B cell (primary cell): ENCODE measurements at places on chromosomes 5 and 9. TPM values are rescaled to one million over a fixed set of nuclear protein-coding genes. Genes with fewer than 3 reads are reported as not detected.

DNA sequence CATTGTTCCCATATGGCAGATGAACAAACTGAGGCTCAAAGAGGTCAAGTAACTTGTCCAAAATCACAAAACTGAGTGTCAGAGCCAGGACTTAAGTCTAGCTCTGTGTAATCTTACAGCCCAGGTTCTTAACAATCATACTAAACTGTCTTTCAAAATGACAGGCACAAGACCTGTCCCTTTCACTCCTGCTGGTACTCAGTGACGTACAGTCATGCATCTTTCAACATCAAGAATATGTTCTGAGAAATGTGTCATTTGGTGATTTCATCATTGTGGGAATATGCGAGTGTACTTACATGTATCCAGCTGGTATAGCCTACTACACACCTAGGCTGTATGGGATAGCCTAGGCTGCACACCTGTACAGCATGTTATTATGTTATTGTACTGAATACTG lies 646.8 kb upstream of the WWC1 start:
- DNase-seq, result no peak
- H3K27me3 ChIP-seq, result no peaks in the 10 kb centered on the region
- no peak overlapping the region for H3K4me3 ChIP-seq
- H3K4me1 ChIP-seq, result no peaks in the 10 kb centered on the region

DNA sequence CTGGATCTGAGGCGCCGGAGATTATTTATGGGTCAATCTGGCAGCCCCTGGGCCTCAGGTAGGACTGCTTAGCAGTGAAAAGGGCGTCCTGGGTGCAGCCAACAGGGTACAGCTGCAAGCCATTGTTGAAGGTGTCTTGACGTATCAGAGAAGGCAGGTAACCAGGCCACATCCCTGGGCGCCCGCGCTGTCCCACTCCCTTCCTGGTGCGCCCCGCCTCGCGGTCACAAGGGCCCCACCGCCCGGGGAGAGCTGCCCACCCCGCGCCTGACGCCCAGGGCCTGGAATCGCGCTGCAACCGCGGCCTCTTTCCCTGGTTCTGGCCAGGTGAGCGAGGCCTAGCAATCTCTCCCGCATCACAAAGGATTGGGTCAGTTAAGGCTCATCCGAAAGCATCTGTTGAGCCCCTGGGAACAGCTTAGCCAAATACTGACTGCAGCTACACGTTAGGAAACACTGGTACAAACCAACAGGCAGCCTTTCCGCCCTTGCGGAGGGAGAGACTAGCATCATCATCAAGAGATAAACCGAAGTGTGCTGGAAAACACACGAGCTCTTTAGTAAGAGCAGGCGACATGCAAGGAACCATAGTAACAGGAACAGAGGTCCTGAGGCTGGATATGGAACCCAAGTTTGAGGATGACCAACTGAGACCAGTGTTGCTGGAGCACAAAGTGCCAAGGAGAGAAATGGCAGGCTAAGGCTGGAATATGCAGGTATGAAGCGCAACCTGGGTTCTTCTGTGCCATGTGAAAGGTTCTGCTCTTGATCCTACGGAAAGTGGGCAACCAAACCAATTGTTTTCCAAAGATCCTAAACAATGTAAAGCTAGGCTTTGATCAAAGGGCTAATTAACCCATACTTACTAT lies 3.6 kb downstream of the RPS23 start:
- H3K4me1 ChIP-seq, result peaks cover 34% of the 10 kb centered on the region
- no peak overlapping the region for H3K4me3 ChIP-seq
- H3K36me3 ChIP-seq, result peaks cover 29% of the 10 kb centered on the region
- no peaks in the 10 kb centered on the region for H3K27me3 ChIP-seq
- DNase-seq, result peak; percentile 19
- H3K27ac ChIP-seq, result peak overlapping the region; percentile 90

Gene NOXA1
- 5.7 and 8.4 TPM in 2 replicates for total RNA-seq

- H3K4me3 ChIP-seq, result no peak overlapping the region
- H3K27ac ChIP-seq, result no peak overlapping the region
- peaks cover 35% of the 10 kb centered on the region for H3K36me3 ChIP-seq
- H3K27me3 ChIP-seq, result no peaks in the 10 kb centered on the region
- no peaks in the 10 kb centered on the region for H3K4me1 ChIP-seq
Observed at GRCh38 chr5:146461319-146461718, 14.2 kb downstream of the TCERG1 start.

- DNase-seq, result no peak
- no peaks in the 10 kb centered on the region for H3K27me3 ChIP-seq
- no peak overlapping the region for H3K4me3 ChIP-seq
Observed at GRCh38 chr5:177963966-177964365, 32.1 kb downstream of the PROP1 start.

DNA sequence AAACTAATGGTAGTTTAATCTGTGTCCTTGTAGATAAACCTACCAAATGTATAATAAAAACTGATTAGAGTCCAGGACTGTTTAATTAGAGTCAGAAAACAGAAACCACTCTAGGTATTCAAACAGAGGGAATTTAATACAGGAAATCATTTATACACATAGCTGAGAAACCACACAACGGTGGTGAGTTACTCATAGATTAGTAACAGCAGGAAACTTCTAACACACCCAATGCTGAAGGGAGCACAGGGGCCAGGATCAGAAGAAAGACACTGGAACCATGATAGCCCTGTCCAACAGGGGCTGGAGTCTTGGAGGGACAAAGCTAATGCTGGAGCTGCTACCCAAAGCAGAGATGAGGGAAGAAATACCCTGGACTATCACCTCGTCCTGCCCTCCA lies 321.0 kb downstream of the ACTL7B start:
- no peak overlapping the region for H3K27ac ChIP-seq
- no peaks in the 10 kb centered on the region for H3K27me3 ChIP-seq
- no peaks in the 10 kb centered on the region for H3K36me3 ChIP-seq
- H3K4me1 ChIP-seq, result no peaks in the 10 kb centered on the region

Gene SLC6A7
- not detected in 2 replicates for total RNA-seq

Gene LCN2
- total RNA-seq, result not detected in 2 replicates

- H3K4me3 ChIP-seq, result no peak overlapping the region
- peak overlapping the region; percentile 49 for H3K27ac ChIP-seq
- no peak for DNase-seq
- H3K27me3 ChIP-seq, result no peaks in the 10 kb centered on the region
- peaks cover 3% of the 10 kb centered on the region for H3K36me3 ChIP-seq
Observed at GRCh38 chr9:112861638-112862555, 28.8 kb downstream of the SLC46A2 start.

DNA sequence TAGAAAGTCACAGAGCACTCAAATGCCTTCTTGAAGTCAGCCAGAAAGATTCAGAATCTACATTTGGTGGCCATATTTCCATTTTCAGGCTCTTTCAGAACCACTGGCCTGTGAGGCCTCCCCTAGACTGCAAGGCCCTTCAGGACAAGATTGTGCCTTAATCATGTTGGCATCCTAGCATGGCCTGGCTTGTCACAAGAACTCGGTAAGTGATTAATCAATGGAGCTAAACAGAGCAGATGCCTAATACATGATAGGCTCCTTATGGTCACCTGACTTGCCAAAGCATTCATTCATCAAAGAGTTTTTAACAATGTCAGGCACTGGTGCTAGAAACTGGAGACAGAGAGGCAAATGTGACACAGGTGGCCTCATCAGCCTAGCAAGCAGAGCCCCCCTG lies 70.3 kb downstream of the PGM5 start:
- H3K27me3 ChIP-seq, result no peaks in the 10 kb centered on the region
- no peaks in the 10 kb centered on the region for H3K4me1 ChIP-seq
- no peaks in the 10 kb centered on the region for H3K36me3 ChIP-seq
- H3K27ac ChIP-seq, result no peak overlapping the region

Gene NADK2
- total RNA-seq, result 16.0 and 18.6 TPM in 2 replicates

GRCh38 chr9:15469406-15469805 lies 41.4 kb downstream of the PSIP1 start:
- DNase-seq, result no peak
- no peaks in the 10 kb centered on the region for H3K27me3 ChIP-seq
- peaks cover 17% of the 10 kb centered on the region for H3K36me3 ChIP-seq
- H3K4me1 ChIP-seq, result no peaks in the 10 kb centered on the region

- no peaks in the 10 kb centered on the region for H3K4me1 ChIP-seq
- no peak for DNase-seq
Observed at GRCh38 chr9:119500072-119500771, 131.0 kb upstream of the BRINP1 start.

DNA sequence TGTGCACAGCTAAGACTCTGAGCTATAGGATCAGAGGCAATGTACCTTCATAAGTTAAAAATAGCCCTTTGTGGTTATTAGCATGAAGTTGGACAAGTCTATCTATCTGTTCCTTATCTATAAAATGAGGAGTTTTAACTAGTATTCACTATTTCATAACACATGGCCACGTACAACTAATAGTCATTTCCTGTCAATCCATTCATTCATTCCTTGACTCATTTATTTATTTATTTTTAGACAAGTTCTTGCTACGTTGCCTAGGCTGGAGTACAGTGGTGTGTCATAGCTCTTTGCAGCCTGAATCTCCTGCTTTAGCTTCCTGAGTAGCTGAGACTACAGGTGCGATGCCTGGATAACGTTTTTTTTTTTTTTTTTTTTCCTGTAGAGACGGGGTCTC lies 92.1 kb downstream of the NR3C1 start:
- DNase-seq, result no peak
- peaks cover 3% of the 10 kb centered on the region for H3K36me3 ChIP-seq
- H3K27me3 ChIP-seq, result no peaks in the 10 kb centered on the region
- H3K4me3 ChIP-seq, result no peak overlapping the region

- H3K36me3 ChIP-seq, result no peaks in the 10 kb centered on the region
- no peak for DNase-seq
- H3K27me3 ChIP-seq, result no peaks in the 10 kb centered on the region
- no peaks in the 10 kb centered on the region for H3K4me1 ChIP-seq
Observed at GRCh38 chr9:116767219-116767618, 80.1 kb downstream of the TRIM32 start.

- no peaks in the 10 kb centered on the region for H3K4me1 ChIP-seq
- no peaks in the 10 kb centered on the region for H3K27me3 ChIP-seq
- no peak overlapping the region for H3K4me3 ChIP-seq
- no peak overlapping the region for H3K27ac ChIP-seq
- H3K36me3 ChIP-seq, result no peaks in the 10 kb centered on the region
Observed at GRCh38 chr9:81363916-81364480, 325.3 kb downstream of the TLE1 start.

DNA sequence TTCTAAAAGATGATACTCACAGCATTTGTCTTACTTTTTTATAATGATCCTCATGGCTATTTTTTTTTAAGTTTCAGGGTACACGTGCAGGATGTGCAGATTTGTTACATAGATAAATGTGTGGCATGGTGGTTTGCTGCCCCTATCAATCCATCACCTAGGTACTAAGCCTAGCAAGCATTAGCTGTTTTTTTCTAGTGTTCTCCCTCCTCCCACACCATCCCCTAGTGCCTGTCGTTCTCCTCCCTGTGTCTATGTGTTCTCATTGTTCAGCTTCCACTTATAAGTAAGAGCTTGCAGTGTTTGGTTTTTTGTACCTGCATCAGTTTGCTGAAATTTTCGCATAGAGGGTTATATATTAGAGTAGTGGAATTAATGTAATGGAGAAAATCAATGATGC lies 189.1 kb upstream of the CDH12 start:
- DNase-seq, result no peak
- H3K4me1 ChIP-seq, result no peaks in the 10 kb centered on the region
- H3K27ac ChIP-seq, result no peak overlapping the region
- no peaks in the 10 kb centered on the region for H3K36me3 ChIP-seq

Gene SIGMAR1
- total RNA-seq, result 21.4 and 23.0 TPM in 2 replicates

Gene HTR1A
- total RNA-seq, result not detected in 2 replicates

GRCh38 chr5:177071666-177072385 lies 14.9 kb upstream of the FGFR4 start:
- no peak overlapping the region for H3K4me3 ChIP-seq
- DNase-seq, result peak; percentile 90
- no peaks in the 10 kb centered on the region for H3K27me3 ChIP-seq
- H3K4me1 ChIP-seq, result peaks cover 33% of the 10 kb centered on the region

GRCh38 chr5:170126626-170127025 lies 20.9 kb downstream of the FOXI1 start:
- no peak for DNase-seq
- no peak overlapping the region for H3K4me3 ChIP-seq
- H3K27ac ChIP-seq, result no peak overlapping the region
- H3K27me3 ChIP-seq, result no peaks in the 10 kb centered on the region
- H3K36me3 ChIP-seq, result no peaks in the 10 kb centered on the region

- no peaks in the 10 kb centered on the region for H3K27me3 ChIP-seq
- DNase-seq, result no peak
- H3K36me3 ChIP-seq, result no peaks in the 10 kb centered on the region
- H3K27ac ChIP-seq, result no peak overlapping the region
Observed at GRCh38 chr5:44048276-44048984, 340.8 kb downstream of the FGF10 start.

Gene CDH9
- not detected in 2 replicates for total RNA-seq

- H3K27me3 ChIP-seq, result no peaks in the 10 kb centered on the region
- H3K36me3 ChIP-seq, result peaks cover 80% of the 10 kb centered on the region
- no peaks in the 10 kb centered on the region for H3K4me1 ChIP-seq
Observed at GRCh38 chr5:179890751-179891682, 16.7 kb downstream of the TBC1D9B start.

GRCh38 chr9:105255421-105255820 lies 11.0 kb downstream of the SLC44A1 start:
- H3K36me3 ChIP-seq, result no peaks in the 10 kb centered on the region
- H3K27ac ChIP-seq, result no peak overlapping the region
- peaks cover 20% of the 10 kb centered on the region for H3K4me1 ChIP-seq
- DNase-seq, result no peak
- H3K27me3 ChIP-seq, result no peaks in the 10 kb centered on the region
- no peak overlapping the region for H3K4me3 ChIP-seq

- no peaks in the 10 kb centered on the region for H3K36me3 ChIP-seq
- DNase-seq, result no peak
- H3K27me3 ChIP-seq, result no peaks in the 10 kb centered on the region
- no peak overlapping the region for H3K27ac ChIP-seq
- H3K4me1 ChIP-seq, result peaks cover 25% of the 10 kb centered on the region
Observed at GRCh38 chr9:91102269-91102668, 259.4 kb downstream of the AUH start.

DNA sequence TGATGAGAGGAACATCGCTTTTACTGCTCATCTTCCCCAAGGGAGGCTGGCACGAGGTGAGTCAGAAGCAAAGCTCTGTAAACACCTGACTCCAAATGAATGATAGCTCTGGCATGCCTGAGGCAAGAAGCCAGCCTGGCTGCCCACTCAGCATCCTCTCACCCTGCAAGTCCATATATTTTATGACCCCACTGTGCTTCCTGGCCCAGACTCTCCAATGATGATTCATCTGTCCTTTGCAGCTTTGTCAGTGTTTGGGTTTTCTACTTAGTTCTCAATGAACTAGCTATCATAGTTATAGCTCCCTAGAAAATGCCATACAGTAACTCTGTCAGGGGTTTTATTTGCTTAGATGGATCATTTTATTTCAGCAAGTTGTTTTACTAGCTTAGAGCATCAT lies 52.1 kb upstream of the FSTL4 start:
- no peak overlapping the region for H3K4me3 ChIP-seq
- H3K4me1 ChIP-seq, result no peaks in the 10 kb centered on the region
- no peaks in the 10 kb centered on the region for H3K36me3 ChIP-seq
- H3K27me3 ChIP-seq, result no peaks in the 10 kb centered on the region
- no peak overlapping the region for H3K27ac ChIP-seq
- no peak for DNase-seq

- DNase-seq, result no peak
- no peak overlapping the region for H3K27ac ChIP-seq
- no peaks in the 10 kb centered on the region for H3K36me3 ChIP-seq
- no peaks in the 10 kb centered on the region for H3K27me3 ChIP-seq
Observed at GRCh38 chr5:172497591-172498255, 43.4 kb upstream of the SH3PXD2B start.
